T-helper 2 cell treated with Interferon-gamma antibody and Interleukin-4, amounts not matched to agents 5 μg/mL and 100 μg/mL, for 36 hours (primary cell): ENCODE measurements at places on chromosomes 4 and X.

- no peak for DNase-seq
- H3K27me3 ChIP-seq = no peaks in the 10 kb centered on the region
- no peaks in the 10 kb centered on the region for H3K4me1 ChIP-seq
Measured at GRCh38 chr4:110924761-110925160, 301.9 kb upstream of the PITX2 start.

DNA sequence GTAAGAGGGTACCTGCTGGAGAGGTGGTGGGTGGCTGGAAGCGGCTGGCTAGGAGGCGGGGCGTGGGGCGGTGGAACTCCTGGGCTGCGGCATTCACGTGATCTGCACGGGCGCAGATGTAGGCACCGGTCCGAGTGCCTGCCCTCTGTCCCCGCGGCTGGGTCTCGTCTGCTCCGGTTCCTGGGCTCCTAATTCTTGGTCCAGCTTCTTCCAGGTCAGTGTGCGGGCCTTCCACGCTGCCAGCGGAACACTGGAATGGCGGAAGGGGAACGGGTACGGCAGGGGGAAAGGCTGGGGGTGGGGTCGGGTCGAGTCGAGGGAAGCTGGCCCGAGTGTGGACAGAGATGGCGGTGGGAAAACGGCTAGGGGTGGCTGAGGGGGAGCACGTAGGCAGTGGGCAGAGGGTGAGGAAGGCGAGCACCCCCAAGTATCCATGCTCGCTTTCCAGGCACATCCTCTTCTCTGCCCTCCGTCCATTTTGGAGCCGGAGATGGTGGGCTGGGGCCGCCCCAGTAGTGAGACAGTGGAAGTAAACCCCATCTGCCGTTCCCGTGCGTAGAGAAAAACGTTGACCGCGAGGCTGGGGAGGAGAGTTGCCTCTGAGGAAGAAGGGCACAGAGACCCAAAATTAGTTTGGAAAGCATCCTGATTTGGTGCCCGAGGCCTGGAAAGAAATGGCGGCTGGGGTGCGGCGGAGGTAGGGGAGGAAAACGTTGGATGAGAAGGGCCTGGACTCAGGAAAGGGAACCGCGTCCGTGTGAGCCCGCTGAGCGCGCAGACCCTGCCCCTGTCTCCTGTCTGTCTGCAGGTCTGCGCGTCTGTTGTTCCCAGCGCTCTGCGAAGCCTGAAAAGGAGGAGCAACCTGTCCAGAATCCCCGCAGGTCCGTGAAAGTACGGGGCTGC, at the start of gene TCEAL4:
TCEAL4 (plus strand) TSS at position 105 of the 903 bp plus-strand sequence. CDS start 1,161 bp downstream, outside the sequence.
- peaks cover 2% of the 10 kb centered on the region for H3K4me1 ChIP-seq

GRCh38 chr4:163195247-163195765, 28.6 kb upstream of the NAF1 start:
- H3K4me1 ChIP-seq = no peaks in the 10 kb centered on the region
- no peak overlapping the region for H3K4me3 ChIP-seq
- no peaks in the 10 kb centered on the region for H3K36me3 ChIP-seq

- H3K27ac ChIP-seq = no peak overlapping the region
- DNase-seq = no peak
- no peaks in the 10 kb centered on the region for H3K36me3 ChIP-seq
- H3K4me3 ChIP-seq = no peak overlapping the region
Measured at GRCh38 chr4:182215148-182215547, 28.1 kb upstream of the TENM3 start.

GRCh38 chrX:153706799-153707198, 17.4 kb downstream of the BCAP31 start:
- no peak overlapping the region for H3K4me3 ChIP-seq
- peaks cover 19% of the 10 kb centered on the region for H3K36me3 ChIP-seq
- DNase-seq = no peak
- no peaks in the 10 kb centered on the region for H3K27me3 ChIP-seq
- no peaks in the 10 kb centered on the region for H3K4me1 ChIP-seq

- peaks cover 55% of the 10 kb centered on the region for H3K36me3 ChIP-seq
- peaks cover 70% of the 10 kb centered on the region for H3K4me1 ChIP-seq
- no peaks in the 10 kb centered on the region for H3K27me3 ChIP-seq
- peak overlapping the region; percentile 73 for H3K27ac ChIP-seq
- peak overlapping the region; percentile 78 for H3K4me3 ChIP-seq
Measured at GRCh38 chr4:184448821-184449220, 25.5 kb downstream of the IRF2 start.

DNA sequence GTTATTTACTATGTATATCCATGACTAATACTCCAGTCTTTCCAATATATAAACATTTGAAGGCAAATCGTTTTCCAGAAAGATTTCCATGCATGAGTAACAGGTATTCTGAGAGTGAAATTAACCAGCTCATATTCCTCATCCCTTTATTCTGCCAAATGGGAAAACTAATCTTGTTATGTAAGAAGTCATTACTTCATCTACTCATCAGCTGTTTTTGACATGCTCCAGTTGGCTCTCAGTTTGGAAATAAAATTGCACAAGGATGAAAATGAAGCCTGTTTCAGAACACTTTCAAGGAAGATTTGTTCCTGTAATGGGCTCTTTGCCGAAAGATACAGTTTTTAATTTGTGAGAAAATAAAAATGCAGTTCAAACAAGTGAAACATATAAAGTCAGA, 121.9 kb downstream of the KCTD8 start:
- no peaks in the 10 kb centered on the region for H3K36me3 ChIP-seq
- no peaks in the 10 kb centered on the region for H3K27me3 ChIP-seq
- DNase-seq = no peak

- H3K4me3 ChIP-seq = no peak overlapping the region
- H3K27ac ChIP-seq = no peak overlapping the region
- no peaks in the 10 kb centered on the region for H3K36me3 ChIP-seq
- DNase-seq = no peak
- peaks cover 4% of the 10 kb centered on the region for H3K4me1 ChIP-seq
- no peaks in the 10 kb centered on the region for H3K27me3 ChIP-seq
Measured at GRCh38 chr4:113878668-113879067, 100.8 kb downstream of the ARSJ start.

GRCh38 chr4:141102367-141102766, 30.9 kb downstream of the RNF150 start:
- H3K27ac ChIP-seq = no peak overlapping the region
- DNase-seq = no peak
- no peaks in the 10 kb centered on the region for H3K4me1 ChIP-seq
- no peak overlapping the region for H3K4me3 ChIP-seq
- no peaks in the 10 kb centered on the region for H3K36me3 ChIP-seq
- H3K27me3 ChIP-seq = no peaks in the 10 kb centered on the region

GRCh38 chr4:38791010-38791409, 8.2 kb upstream of the TLR10 start:
- H3K4me1 ChIP-seq = peaks cover 11% of the 10 kb centered on the region
- no peaks in the 10 kb centered on the region for H3K36me3 ChIP-seq
- H3K4me3 ChIP-seq = peak overlapping the region; percentile 42
- no peak overlapping the region for H3K27ac ChIP-seq
- H3K27me3 ChIP-seq = no peaks in the 10 kb centered on the region
- DNase-seq = no peak

GRCh38 chr4:188195389-188195985, 56.2 kb downstream of the TRIML1 start:
- no peak for DNase-seq
- H3K36me3 ChIP-seq = no peaks in the 10 kb centered on the region
- H3K27ac ChIP-seq = no peak overlapping the region
- no peaks in the 10 kb centered on the region for H3K27me3 ChIP-seq

DNA sequence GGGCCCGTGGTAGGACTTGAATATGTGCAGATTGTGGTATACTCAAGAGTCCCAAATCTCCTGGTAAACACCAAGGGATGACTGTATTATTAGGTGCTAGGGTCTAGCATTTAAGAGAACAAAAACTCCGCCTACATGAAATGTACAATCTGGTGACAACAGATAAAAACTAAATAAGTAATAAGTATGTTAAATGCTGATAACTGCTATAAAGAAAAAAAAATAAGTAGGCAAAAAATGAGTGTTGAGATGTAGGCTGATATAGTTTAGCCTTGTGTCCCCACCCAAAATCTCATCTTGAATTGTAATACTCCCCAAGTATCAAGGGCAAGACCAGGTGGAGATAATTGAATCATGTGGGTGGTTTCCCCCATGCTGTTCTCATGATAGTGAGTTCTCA, 23.4 kb downstream of the OTUD4 start:
- no peak for DNase-seq
- H3K27me3 ChIP-seq = no peaks in the 10 kb centered on the region
- peak overlapping the region; percentile 21 for H3K27ac ChIP-seq
- H3K36me3 ChIP-seq = peaks cover 52% of the 10 kb centered on the region
